ENCODE measurements at places on chromosomes 2 and 18.

DNA sequence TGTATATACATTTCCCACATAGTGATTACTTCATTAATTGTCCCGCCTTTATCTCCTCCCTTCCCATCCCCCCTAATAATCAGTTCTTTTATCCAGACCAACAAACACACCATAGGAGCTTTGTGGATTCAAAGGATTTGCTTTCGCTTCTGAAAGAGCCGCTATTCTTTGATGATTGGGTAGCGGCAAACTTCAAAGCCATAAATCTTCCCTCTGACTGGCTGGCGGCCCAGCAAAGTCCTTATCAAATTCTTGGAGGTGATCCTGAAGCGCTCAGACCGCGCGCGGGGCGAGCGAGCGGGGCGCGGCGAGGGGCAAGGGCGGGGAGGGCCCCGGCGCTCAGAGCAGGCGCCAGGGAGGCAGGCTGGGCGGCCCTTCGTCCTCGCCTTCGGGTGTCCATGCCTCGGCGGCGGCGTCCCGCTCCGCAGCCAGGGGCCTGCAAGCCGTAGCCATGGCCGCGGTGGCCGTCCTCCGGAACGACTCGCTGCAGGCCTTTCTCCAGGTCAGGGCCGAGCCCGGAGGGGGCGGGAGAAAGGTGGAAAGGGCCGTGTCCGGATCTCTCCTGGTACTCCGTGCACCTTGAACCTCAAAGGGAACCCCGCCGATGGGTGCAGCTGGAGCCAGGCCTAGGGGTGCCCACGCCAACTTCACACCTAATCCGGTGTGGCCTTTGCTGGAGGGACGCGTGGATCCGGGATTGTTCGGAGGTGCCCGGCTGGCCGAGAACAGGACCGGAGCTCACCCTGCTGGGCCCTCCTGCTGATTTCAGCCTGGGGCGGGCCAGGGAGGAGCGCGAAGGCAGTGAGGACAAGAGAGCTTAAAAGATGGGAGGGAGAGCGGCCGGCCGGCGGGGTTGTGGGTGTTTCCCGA is at the start of gene SP5:
TSS of gene SP5 (plus strand) at position 276 of the 870 bp plus-strand sequence. CDS start at position 452, 176 bp downstream.
- DNase-seq: peak; percentile 23

- no peak for DNase-seq
Observed at GRCh38 chr2:159129269-159129668, 157.2 kb downstream of the WDSUB1 start.

DNA sequence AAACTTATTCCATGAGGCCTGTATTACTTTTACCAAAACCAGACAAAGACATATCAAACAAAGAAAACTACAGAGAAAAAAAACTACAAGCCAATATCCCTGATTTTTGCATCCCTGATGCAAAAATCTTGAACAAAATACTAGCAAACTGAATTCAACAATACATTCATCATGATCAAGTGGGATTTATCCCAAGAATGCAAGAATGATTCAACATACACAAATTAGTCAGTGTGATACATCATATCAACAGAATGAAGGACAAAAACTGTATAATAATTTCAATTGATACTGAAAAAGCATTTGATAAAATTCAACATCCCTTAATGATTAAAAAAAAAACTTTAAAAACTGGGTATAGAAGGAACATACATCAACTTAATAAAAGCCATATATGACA is 106.8 kb downstream of the SLC39A10 start:
- DNase-seq: no peak

- DNase-seq: no peak
Observed at GRCh38 chr18:26971409-26971808, 105.9 kb upstream of the AQP4 start.

DNA sequence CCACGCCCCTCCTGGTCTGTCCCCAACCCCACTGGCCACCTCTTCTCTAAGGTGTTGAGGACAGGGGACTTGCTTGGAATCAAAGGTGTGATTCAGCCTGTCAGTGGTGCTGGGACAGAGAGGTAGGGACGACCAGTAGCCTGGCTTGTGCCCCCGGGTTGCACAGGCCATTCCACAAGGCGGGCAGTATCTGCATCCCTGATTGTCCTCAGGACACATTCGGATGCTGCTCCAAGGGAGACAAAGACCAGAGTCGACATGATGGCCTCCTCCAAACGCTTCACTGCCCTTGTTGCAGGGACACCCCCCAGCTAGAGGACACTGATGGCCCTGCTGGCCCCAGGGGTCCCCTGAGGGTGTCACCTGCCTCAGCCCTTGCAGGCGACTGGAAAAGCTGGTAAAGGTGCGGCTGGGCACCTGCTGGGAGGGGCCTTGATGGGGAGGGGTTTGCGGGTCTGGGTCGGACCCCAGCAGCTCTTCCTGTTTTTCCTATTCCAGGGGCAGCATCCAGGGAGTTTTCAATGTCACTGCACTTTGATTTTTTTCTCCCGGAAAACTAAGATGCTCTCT is 98.0 kb downstream of the PTGR3 start:
- no peak for DNase-seq

DNA sequence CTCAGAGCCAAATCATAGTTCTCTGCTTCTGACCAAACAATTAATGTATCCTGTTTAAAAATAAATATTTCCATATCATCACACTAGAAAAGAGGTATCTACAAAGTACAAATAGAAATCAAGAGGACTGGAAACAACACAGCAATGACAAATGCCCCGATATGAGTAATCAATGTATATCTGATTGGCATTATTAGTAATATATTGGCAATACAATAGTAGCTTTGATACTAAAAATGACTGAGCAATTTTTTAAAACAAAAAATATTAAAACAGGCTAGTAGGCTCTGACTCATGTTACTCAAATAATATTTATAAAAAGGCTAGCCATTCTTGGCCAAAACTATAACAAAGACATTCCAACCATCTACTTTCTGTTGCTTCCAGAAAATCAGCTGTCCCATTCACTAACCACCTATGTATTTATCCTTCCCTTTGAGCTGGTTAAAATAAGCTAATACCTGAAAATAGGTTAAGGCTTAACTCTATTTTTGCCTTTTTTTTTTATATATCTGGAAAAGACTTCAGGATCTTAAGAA is 13.3 kb downstream of the PPP4R3B start:
- no peak for DNase-seq

- DNase-seq: no peak
Observed at GRCh38 chr18:62531078-62531477, 8.3 kb downstream of the ZCCHC2 start.

- no peak for DNase-seq
Observed at GRCh38 chr2:198662905-198663304, 794.8 kb downstream of the SATB2 start.

DNA sequence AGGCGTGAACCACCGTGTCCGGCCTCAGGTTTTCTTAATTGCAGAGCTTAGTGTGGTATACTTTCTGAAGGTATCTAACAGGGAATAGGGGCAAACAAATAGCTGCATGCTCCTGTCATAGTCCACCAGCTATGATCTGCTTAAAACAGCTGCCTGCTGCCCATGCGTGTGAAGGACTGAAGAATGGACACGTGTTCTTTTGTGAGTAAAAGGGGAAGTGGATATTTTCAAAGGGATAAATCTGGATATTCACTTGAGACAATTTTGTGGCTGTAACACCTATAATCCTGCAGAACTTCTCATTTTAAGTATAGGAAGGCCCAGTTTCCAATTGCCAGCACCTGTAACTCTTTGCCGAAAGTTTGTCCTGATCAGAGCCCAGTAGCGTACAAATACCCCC is 44.7 kb downstream of the TRPM8 start:
- no peak for DNase-seq

DNA sequence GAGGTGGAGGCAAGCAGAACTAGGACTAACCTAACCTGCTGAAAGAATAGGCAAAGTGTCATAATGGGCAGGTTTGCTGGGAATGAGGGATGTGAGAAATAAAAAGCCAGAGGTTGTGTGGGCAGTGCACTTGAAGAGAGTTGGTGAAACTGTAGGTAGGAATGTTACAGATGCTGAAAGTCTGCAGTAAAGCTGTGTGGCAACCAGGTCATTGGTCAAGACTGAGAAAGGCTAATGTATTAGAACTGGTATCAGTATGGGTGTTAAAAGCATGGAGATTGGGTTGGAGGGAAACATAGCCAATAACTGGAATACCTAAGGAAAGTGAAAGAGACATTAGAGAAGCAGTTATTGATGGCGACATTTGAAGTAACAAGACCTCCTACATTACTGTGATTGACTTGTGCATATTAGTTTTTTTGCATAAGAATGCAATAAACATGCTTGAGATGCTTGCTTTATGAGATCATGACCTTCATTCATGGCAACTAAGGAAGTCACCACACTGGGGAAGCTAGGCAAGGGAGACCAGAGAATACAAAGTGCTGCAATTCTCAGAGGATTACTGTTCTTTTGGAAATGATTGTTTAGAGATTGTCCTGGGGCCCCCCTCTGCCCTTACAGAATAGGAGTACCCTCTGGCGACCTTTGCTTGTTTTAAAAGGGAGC is 11.8 kb downstream of the GULP1 start:
- no peak for DNase-seq

DNA sequence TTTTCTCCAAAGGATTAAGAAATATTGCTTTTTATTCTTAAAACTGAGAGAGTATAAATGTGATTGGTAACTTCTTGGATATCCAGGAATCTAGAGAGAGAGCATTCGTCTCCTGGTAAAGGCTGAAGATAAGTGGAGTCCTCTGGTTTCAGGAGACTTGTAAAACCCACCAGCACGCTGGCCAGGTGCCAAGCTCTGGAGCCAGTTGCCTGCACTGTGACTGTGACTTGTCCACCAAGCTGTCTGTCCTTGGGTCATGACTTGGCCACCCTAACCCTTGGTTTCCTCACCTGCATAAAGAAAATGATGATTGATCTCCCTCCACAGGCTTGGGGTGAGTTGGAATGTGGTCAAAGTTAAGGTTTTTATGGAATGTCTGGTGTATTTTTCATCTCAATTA is 185.4 kb upstream of the NCKAP5 start:
- DNase-seq: no peak

DNA sequence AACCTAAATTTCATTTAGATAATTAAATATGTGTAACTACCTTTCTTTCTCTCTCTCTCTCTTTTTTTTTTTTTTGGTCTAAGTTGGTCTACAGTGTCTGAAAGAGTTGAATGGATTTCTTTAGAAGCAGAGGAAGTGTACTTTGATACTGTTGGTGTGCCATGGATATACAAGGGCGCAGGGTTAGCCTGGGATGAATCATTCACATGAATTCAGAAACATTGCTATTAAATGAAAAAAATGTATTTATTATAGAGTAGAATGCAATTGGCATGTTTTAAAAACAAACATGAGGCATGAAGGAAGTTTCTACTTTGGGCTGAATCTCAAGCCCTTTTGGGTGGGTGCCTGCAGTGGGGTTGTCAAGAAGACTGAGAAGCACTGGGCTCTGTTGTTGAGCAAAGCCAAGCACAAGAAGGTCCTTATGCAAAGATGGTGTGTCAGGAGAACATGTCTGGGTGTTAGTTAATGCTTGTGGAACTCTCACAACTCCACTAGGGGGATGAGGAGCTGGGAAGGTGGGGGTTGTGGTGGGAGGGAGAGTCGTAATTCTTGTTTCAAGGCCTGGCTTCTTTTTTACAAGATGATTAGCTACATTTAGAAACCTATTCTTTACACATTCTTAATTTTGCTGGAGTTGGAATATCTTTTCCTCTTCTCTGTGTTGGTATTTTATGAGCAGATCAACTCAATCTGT is 57.9 kb downstream of the LYPD6 start:
- no peak for DNase-seq

- no peak for DNase-seq
Observed at GRCh38 chr2:60485055-60485454, 68.4 kb downstream of the BCL11A start.

DNA sequence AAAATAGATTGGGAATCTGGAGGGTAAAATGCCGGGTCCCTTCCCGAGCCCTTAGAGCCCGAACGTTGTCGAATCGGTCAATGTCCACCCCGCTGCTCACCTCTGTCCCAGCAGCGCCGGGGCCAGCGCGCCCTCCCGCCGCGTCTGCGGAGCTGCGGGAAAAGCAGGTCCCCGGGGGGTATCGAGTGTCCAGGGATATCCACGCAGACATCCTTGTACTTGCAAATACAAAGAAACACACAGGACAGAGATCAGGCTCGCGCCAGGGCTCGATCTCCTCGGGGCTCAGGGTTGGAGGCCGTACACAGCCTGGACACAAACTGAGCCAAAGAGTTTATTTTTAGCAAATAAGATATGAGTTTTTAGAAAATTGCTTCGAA is 2.3 kb upstream of the GATA6 start:
- no peak for DNase-seq

GRCh38 chr2:236257136-236257535 is 7.1 kb downstream of the ASB18 start:
- no peak for DNase-seq

- DNase-seq: no peak
Observed at GRCh38 chr2:154961676-154962075, 263.2 kb downstream of the KCNJ3 start.

All from stimulated activated CD4-positive, alpha-beta T cell treated with anti-CD3 and anti-CD28 coated beads, Interleukin-2, amount 100 ng/mL, for 24 hours (primary cell).